Astrocyte (in vitro differentiated cells and primary cell): ENCODE measurements at places on chromosomes 6 and 20. TPM values are rescaled to one million over a fixed set of nuclear protein-coding genes. Genes with fewer than 3 reads are reported as not detected.

DNA sequence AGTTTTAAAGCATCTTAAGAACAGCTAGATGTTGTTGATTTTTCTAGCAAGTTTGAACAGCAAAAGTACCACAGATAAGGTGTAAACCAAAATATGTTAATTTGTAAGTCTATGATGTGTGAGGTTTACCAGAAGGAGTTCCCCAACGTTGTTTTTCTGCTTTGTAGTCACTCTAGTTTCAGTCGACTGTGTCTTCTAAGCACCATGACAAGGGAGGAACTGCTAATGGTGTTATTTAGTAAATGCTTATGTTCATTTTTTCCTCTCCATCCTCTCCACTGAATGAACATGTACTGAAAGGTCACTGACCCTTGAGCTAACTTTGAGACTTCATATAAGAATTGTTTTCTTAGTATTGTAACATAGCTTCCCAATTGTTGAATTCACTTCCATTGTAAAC, 3.0 kb downstream of the ENPP3 start:
- no peaks in the 10 kb centered on the region for H3K36me3 ChIP-seq
- no peak overlapping the region for H3K4me3 ChIP-seq
- DNase-seq: no peak
- H3K4me1 ChIP-seq: no peaks in the 10 kb centered on the region

- H3K4me1 ChIP-seq: peaks cover 10% of the 10 kb centered on the region
- no peak overlapping the region for H3K4me3 ChIP-seq
- no peak overlapping the region for H3K27ac ChIP-seq
- H3K27me3 ChIP-seq: no peaks in the 10 kb centered on the region
These were observed 16.1 kb upstream of the SERINC3 start for GRCh38 chr20:44537993-44538392.

DNA sequence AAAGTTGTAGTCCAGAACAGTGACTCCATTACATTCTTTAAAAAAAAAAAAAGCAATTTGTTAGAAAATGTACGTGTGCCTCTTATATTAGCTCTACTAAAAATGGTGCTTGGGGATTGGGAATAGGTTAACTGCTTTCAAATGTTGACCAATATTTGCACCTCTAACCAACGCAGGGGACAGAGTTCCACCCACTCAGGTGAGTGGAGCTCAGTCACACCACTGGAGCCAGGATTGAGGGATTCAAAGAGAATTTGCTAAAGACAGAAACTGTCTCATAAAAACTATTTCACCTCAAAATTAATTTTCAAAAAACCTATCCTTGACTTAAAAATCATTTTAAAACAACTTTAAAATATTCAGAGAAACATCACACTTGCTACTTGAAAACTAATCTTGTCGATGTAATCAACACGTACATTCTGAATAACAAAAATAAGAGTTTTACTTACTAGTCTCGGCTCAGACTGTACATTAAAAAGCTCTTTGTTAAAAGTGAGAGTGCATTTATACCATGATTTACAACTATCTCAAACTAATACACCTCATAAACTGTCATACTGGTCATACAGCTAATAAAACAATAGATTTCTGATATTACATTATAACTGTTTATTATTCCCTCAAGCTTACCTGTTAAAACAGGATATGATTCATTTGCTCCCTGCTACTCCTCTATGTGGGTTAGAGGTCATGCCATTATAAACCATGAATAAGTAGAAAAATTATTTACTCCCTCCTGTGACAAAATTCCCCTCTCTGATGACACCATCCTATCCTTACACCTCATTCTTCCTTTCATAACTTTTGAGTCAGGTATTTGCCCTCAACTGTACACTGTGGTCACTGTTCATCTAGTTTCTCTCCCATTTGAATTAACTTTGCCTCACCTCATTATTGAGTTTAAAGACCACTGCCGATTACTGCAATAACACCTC, 88.6 kb downstream of the PDE10A start:
- H3K36me3 ChIP-seq: no peaks in the 10 kb centered on the region
- H3K27ac ChIP-seq: peak overlapping the region; percentile 80
- peak; percentile 7 for DNase-seq
- no peak overlapping the region for H3K4me3 ChIP-seq

DNA sequence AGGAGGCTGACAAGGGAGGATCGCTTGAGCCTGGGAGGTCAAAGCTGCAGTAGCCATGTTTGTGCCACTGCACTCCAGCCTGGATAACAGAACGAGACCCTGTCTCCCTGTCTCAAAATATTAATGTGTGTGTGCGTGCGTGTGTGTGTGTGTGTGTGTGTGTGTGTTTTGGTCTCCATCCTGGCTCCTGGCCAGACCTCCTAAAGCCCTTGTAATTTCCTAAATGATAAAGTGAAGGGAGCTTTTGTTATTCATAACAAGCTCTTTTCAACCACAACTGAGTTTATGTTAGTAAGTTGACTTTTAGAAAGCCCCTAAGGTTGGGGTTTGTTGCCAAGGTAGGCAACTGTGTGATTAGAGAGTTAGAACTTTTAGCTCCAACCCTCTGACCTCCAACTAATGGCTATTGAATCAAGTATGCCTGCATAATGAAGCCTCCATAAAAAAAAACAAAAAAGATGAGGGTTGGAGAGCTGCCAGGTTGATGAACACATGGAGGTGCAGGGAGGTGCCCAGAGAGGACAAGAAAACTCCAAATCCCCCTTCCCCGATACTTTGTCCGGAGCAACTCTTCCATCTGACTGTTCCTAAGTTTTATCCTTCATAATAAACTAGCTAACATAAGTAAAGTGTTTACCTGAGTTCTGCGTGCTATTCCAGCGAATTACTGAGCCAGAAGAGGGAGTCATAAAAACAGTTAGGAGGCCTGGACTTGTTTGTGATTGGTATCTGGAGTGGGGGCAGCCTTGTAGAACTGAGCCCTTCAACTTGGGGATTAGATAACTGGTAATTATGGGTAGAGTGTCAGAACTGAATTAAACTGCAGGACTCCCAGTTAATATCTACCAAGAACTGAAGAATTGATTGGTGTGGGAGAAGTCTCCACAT, 5.3 kb upstream of the AIF1 start:
- H3K27ac ChIP-seq: no peak overlapping the region
- DNase-seq: no peak
- no peak overlapping the region for H3K4me3 ChIP-seq

Gene CD109
- 18.3 and 22.9 TPM in 2 replicates for total RNA-seq

- no peaks in the 10 kb centered on the region for H3K36me3 ChIP-seq
- no peaks in the 10 kb centered on the region for H3K27me3 ChIP-seq
- H3K4me3 ChIP-seq: no peak overlapping the region
These were observed 94.8 kb upstream of the CENPW start for GRCh38 chr6:126245077-126245476.
